Activated CD4-positive, alpha-beta memory T cell treated with anti-CD3 and anti-CD28 coated beads for 36 hours (primary cell): ENCODE measurements at places on chromosomes 1 and 21. TPM values are rescaled to one million over a fixed set of nuclear protein-coding genes. Genes with fewer than 3 reads are reported as not detected.

DNA sequence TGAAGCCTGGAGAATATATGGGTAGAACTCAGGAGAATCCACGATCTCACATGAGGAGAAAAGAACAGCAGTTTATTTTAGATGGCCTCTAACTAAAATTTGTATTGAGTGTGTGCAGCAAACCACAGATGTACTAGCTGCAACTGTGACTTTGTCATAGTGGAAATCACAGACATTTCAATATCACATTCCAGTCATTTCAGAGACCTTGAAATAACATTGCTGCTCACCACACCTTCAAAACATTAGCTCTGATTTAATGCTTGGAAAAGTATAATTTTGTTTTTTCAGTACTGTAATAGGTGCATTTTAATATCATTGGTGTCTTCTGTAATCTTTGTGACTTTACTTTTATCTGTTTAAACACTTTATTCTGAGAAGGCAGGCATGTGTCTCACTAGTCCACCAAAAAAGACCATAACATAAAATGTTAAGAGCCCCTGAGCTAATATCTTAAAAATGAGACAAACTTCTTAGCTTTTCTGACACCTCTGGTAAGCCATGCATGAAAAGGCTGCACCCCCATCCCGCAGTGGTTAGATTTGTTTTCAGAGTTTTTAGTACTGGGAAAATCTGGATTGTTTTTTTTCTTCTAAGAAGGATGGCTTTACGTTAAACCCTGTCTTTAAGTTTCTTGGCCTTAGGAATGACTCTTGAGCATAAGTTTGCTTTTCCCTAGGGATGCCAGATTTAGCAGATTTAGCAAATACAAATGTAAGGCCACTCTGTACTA is 30.1 kb downstream of the KCNJ15 start:
- no peak overlapping the region for H3K4me3 ChIP-seq
- no peak for DNase-seq
- no peaks in the 10 kb centered on the region for H3K36me3 ChIP-seq
- H3K27ac ChIP-seq = no peak overlapping the region
- peaks cover 2% of the 10 kb centered on the region for H3K4me1 ChIP-seq
- peaks cover 5% of the 10 kb centered on the region for H3K27me3 ChIP-seq

Gene IFNLR1
- 6.2 TPM for total RNA-seq

GRCh38 chr1:178122283-178122682 is 28.4 kb downstream of the RASAL2 start:
- H3K4me1 ChIP-seq = no peaks in the 10 kb centered on the region
- no peaks in the 10 kb centered on the region for H3K27me3 ChIP-seq
- no peak overlapping the region for H3K4me3 ChIP-seq
- no peak for DNase-seq
- no peaks in the 10 kb centered on the region for H3K36me3 ChIP-seq
- no peak overlapping the region for H3K27ac ChIP-seq

Gene RC3H1
- 26.6 TPM for total RNA-seq

Gene USH2A
- total RNA-seq = not detected

GRCh38 chr1:40853885-40854170 is 8.3 kb downstream of the CITED4 start:
- H3K36me3 ChIP-seq = no peaks in the 10 kb centered on the region
- no peak overlapping the region for H3K27ac ChIP-seq
- no peak for DNase-seq
- no peak overlapping the region for H3K4me3 ChIP-seq

Gene ARTN
- not detected for total RNA-seq

Gene H6PD
- 9.3 TPM for total RNA-seq

DNA sequence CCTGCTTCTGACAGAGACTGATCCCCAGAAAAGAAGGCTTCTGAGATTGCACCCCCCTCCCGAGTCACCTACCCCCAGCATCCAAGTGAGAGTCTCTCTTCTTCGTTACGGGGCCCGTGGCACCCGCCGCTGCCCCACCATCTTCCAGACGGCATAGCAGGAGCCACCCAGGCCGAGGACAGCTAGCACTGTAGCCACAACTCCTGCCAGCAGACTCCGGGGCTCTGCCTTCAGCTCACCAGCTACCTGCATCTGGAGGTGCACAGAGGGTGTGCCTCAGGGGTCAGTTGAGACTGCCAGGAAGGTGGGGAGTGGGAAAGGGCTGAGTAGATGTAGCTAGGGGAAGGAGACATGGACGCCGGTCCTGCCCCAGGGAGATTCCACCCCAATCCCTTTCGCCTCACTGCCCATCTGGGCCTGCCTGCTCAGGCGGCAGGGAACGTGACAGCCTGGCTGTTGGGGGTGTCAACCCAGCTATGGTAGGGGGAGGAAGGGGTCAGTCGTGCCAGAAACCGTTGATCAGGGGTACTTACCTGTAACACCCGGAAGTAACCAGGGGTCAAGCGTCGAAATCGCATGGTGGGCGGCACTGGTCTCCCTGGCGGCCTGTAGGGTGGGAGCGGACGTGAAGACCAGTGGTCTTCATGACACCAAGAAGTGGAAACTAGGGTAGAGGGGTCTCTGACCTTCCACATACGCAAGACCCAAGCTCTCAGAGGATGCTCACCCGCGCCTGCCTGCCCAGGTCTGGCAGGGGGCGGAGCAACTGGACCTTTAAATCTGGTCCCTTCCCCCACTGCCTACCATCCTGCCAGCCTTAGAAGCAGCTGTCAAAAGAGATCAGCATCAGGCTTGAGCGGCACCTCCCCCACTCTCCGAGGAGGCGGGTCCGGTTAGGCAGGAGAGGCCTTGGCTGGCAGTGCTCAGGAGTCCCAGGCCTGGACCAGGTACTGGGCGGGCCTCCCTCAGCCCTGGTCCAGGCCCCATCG is at the start of gene ZNF593OS:
TSS of gene ZNF593OS (minus strand) at position 749 of the 989 bp plus-strand sequence. CDS start at position 578, 171 bp downstream.
- no peak within 1 kb of the TSS for H3K27ac ChIP-seq
- H3K4me1 ChIP-seq = peaks cover 15% of the 10 kb centered on the region
- H3K27me3 ChIP-seq = no peaks in the 10 kb centered on the region
- no peak for DNase-seq

Gene CFHR3
- total RNA-seq = not detected

Gene EPHA10
- 0.92 TPM for total RNA-seq

DNA sequence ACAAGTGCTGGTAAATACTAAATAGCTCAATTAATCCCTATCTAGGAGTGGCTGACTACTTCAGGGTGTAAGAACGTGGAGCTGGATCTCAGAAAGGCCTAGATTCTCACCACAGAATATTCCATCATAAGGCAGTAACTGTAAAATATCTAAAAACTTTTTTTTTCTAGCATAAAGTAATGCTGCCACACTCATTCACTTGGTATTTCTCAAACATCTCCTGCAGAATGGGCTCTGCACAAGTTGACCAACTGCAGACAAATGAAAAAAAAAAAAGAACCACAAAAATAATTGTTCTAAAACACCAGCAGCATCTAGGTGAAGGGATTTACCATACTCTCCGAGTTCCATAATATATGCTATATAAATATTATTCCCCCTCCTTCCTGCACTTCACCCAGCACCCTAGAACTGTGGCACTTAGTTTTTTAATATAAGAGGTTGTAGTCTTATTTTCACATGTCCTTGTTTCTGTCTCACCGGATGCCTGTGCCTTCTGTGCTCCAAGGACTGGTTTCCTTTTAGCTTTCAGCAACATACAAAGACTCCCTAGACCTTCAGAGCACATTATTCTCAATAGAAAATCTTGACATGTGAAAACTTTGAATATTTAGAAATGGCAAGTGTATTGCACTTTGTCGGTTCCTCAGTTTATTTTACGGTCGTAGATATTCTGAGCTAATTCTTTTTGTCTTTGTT is 8.9 kb downstream of the VSIG8 start:
- no peak overlapping the region for H3K27ac ChIP-seq
- DNase-seq = no peak
- H3K36me3 ChIP-seq = no peaks in the 10 kb centered on the region
- no peaks in the 10 kb centered on the region for H3K27me3 ChIP-seq

Gene TMEM39B
- total RNA-seq = 19.7 TPM

Gene LIPI
- total RNA-seq = not detected

GRCh38 chr1:205810448-205811157 is 2.4 kb downstream of the SLC41A1 start:
- peaks cover 28% of the 10 kb centered on the region for H3K36me3 ChIP-seq
- DNase-seq = no peak
- no peak overlapping the region for H3K4me3 ChIP-seq
- H3K27me3 ChIP-seq = no peaks in the 10 kb centered on the region

Gene MAP10
- total RNA-seq = 0.86 TPM

- peaks cover 5% of the 10 kb centered on the region for H3K27me3 ChIP-seq
- H3K36me3 ChIP-seq = no peaks in the 10 kb centered on the region
- H3K4me3 ChIP-seq = no peak overlapping the region
- H3K27ac ChIP-seq = no peak overlapping the region
- DNase-seq = no peak
These were observed 128.0 kb downstream of the PRRX1 start for GRCh38 chr1:170791941-170792340.

DNA sequence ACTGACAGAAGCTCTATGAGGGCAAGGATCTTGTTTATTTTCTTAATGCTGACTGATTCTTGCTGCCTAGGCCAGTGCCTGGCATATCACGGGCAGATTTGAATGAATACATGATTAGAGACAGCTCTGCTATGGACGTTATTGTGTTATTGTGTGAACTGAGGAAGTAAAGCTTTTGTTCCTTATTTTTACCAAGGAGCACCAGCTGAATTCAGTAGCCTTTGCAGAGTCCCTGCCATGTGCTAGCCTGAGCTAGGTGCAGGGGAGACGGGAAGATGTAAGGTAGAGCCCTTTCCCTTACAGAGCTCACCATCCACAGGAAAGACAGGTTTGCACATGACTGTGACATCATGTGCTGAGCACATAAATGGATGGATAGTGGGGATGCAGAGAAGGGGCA is 36.0 kb upstream of the SCMH1 start:
- DNase-seq = no peak
- H3K36me3 ChIP-seq = no peaks in the 10 kb centered on the region
- no peak overlapping the region for H3K4me3 ChIP-seq
- no peaks in the 10 kb centered on the region for H3K4me1 ChIP-seq
- H3K27ac ChIP-seq = no peak overlapping the region
- H3K27me3 ChIP-seq = peaks cover 20% of the 10 kb centered on the region

DNA sequence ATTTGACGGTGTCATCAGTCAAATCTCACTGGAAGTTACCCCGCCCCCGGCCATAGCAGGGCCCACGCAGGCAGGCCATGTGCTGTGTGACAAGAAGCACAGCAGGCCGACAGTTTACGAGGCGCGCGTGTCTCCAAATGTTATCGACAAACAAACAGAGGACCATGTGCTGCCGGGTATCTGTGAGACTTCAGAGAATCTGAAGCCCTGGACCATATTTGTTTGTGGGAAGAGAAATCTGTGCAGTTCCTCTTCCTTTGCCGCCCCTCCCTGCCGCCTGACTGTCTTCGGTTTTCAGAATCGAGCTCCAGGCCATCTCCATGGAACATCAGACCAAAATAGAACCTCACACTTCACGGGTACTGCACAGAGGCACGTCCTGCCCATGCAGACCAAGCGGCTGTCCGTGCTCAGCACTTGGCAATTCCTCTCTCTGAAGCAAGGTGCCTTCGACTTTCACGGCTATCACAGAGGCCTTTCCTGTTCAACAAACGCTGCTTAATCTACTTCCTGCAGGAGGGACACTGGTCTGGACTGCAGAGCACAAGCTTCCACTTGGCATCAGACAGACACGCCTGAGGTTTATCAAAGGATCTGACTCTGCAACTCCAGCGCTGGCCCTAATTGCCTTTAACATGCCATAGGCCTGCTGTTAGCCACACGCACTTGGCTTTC is 135.7 kb upstream of the KRTAP19-8 start:
- H3K36me3 ChIP-seq = peaks cover 36% of the 10 kb centered on the region
- H3K4me3 ChIP-seq = peak overlapping the region; percentile 56
- DNase-seq = peak; percentile 75
- no peaks in the 10 kb centered on the region for H3K27me3 ChIP-seq

DNA sequence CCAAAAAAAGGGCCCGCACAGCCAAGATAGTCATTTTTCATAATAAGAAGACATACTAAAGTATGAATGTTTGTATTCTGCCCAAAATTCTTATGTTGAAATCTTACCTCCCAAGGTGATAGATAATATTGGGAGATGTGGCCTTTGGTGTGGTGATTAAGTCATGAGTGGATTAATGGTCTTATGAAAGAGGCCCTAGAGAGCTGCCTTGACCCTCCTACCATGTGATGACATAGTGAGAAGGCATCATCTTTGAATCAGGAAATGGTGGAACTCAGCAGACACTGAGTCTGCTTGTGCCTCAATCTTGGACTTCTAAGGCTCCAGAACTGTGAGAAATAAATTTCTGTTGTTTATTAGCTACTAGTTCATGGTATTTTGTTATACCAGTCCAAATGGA is 11.8 kb upstream of the RNPC3 start:
- no peak overlapping the region for H3K27ac ChIP-seq
- H3K4me3 ChIP-seq = no peak overlapping the region
- peaks cover 15% of the 10 kb centered on the region for H3K36me3 ChIP-seq
- no peak for DNase-seq
- peaks cover 22% of the 10 kb centered on the region for H3K4me1 ChIP-seq

DNA sequence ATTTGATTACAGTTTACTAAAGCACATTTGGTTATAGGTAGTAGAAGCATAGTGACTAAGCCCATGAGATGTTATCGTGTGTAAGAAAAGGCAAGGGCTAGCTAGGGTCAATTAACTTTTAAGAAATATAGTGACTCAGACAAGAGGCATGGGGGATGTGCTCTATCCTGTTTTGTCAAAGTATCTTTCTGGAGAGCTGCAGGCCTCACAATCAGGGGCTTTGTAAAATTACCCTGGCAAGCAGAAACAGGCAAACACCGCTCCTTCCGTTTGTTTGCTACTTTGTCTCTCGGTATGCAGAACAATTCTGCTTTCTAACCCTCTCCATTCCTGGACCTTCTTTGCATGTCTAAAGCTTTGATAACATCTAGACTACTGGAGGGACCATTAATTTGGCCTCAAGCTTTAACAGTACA is 26.1 kb upstream of the ZNF697 start:
- H3K27ac ChIP-seq = no peak overlapping the region
- peaks cover 4% of the 10 kb centered on the region for H3K27me3 ChIP-seq
- no peak for DNase-seq
- no peaks in the 10 kb centered on the region for H3K36me3 ChIP-seq

Gene CFHR2
- not detected for total RNA-seq

DNA sequence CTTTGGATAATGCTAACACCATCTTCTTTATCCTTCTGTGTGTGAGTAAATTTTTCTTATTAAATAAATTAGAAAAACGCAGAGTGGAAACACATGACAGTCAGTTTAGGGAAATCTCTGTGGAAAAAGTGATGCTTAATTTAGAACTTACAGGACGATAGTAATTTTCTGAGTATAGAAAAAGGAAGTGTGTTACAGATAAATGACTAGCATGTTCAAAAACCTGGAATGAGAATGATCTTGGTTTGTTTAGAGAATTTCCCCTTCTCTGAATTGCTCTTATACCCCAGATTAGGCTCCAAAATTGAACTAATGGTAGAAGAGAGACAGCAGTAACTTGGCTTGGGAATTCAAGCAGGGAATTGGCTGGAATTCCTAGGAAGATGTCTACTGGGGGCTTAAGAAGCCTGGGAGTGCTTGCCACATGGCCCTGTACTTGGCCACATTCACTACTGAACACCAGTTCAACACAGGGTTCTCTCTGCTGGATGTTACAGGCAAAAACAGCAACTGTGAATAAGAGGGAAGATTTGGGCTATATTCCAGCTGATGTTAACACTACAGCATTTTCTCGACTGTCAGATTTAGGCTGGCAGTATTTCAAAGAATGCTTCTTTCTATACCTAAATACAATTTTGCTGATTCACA is 1004.2 kb downstream of the TTLL7 start:
- H3K4me3 ChIP-seq = no peak overlapping the region
- no peak overlapping the region for H3K27ac ChIP-seq
- H3K36me3 ChIP-seq = no peaks in the 10 kb centered on the region
- DNase-seq = no peak
- H3K4me1 ChIP-seq = no peaks in the 10 kb centered on the region

- H3K27ac ChIP-seq = peak overlapping the region; percentile 81
- H3K36me3 ChIP-seq = peaks cover 8% of the 10 kb centered on the region
- peaks cover 62% of the 10 kb centered on the region for H3K4me1 ChIP-seq
- H3K27me3 ChIP-seq = no peaks in the 10 kb centered on the region
- H3K4me3 ChIP-seq = peak overlapping the region; percentile 84
These were observed 4.2 kb upstream of the CCT8 start for GRCh38 chr21:29077651-29078090.
